ENCODE measurements at places on chromosomes 7 and 10. TPM values are rescaled to one million over a fixed set of nuclear protein-coding genes. Genes with fewer than 3 reads are reported as not detected.

- H3K27ac ChIP-seq = no peak overlapping the region
- no peaks in the 10 kb centered on the region for H3K4me1 ChIP-seq
- no peaks in the 10 kb centered on the region for H3K27me3 ChIP-seq
Measured at GRCh38 chr7:5452937-5453540, 29.4 kb upstream of the TNRC18 start.

HEPACAM2 gene
- total RNA-seq = not detected

OR6V1 gene
- total RNA-seq = not detected

CYP3A4 gene
- not detected for total RNA-seq

MDFIC gene
- total RNA-seq = 53.1 TPM

LRRN3 gene
- total RNA-seq = 0.43 TPM

DNA sequence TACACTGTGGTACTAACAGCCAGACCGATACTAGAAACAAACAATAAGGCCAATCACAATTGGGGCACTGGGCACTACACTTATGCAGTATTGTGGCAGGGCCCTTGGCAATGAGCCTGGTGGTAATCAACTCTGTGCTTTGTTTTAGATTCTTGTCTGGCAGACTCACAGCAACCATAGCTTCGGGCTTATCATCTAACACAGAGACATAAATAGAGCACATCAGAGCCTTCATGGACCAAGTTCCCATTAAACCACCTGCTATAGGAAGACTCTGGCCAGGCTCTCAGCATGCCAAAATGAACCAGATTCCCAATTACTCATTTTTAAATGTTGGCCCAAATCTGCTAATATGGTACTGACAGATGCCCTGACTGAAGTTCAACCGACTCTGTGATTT lies 218.6 kb downstream of the DGKI start:
- no peak for DNase-seq
- no peaks in the 10 kb centered on the region for H3K27me3 ChIP-seq
- H3K36me3 ChIP-seq = no peaks in the 10 kb centered on the region
- no peak overlapping the region for H3K4me3 ChIP-seq

AHCYL2 gene
- total RNA-seq = 8.9 TPM

OSBPL3 gene
- 25.8 TPM for total RNA-seq

DNA sequence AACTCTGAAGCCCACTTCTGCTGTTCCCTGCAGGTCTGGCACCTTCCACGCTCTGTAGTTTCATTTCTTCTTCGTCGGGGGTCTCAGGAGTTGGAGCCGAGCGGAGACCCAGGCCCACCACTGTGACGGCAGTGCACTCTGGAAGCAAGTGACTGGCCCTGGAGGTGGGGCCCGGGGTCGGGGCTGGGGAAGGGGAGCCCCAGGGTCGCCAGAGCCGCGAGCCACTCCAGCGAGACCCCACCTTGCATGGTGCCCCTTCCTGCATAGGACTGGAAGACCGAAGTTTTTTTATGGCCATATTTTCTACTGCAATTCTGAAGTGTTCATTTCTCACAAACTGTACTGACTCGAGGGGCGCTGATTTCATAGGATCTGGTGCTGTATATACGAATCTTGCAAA lies 172.8 kb downstream of the CCDC3 start:
- H3K4me1 ChIP-seq = no peaks in the 10 kb centered on the region
- H3K27ac ChIP-seq = no peak overlapping the region
- DNase-seq = no peak
- H3K36me3 ChIP-seq = no peaks in the 10 kb centered on the region
- no peaks in the 10 kb centered on the region for H3K27me3 ChIP-seq

TMEM229A gene
- total RNA-seq = not detected

GRCh38 chr7:68787566-68787965 lies 810.7 kb upstream of the AUTS2 start:
- no peaks in the 10 kb centered on the region for H3K27me3 ChIP-seq
- DNase-seq = no peak

MSMB gene
- not detected for total RNA-seq

HDAC9 gene
- total RNA-seq = 1.6 TPM

DNA sequence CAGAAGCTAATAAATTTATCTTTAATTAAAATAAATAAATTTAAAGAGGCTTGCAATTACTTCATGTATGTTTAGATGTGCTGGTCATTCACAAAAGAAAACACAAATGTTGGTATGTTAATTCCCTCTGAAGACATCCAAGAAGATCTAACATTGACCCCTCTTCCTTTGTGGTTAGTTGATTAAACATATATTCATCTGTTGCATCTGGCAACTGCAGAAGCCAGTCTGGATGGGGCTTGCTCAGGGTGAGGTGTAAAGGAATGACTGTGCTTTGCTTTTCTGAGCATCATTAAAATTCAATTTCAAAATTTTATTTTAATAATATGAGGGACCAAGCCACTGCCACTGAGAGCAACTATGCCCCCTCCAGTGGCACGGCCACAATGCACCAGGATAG lies 36.4 kb upstream of the FERD3L start:
- H3K27me3 ChIP-seq = no peaks in the 10 kb centered on the region
- no peak overlapping the region for H3K4me3 ChIP-seq
- no peaks in the 10 kb centered on the region for H3K4me1 ChIP-seq
- DNase-seq = peak; percentile 2

SLC29A4 gene
- total RNA-seq = 1.2 TPM

DNA sequence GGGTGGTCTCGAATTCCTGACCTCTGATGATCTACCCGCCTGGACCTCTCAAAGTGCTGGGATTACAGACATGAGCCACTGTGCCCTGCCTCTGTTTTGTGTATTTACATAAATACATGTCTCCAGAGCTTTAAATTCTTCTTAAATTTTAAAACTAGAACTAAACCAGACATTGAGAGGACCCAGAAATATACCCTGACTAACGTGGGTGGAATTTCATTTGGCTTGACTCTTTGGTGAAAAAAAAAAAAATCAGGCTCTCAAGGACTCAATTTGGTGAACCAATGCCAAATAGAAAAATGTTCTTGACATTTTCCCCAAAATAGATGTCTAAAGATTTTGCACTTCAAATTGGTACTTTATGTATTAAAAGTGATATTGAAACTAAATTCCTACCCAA lies 16.6 kb upstream of the FAS start:
- no peaks in the 10 kb centered on the region for H3K36me3 ChIP-seq
- H3K4me1 ChIP-seq = peaks cover 44% of the 10 kb centered on the region
- peak overlapping the region; percentile 79 for H3K4me3 ChIP-seq
- no peaks in the 10 kb centered on the region for H3K27me3 ChIP-seq
- peak; percentile 63 for DNase-seq

DNA sequence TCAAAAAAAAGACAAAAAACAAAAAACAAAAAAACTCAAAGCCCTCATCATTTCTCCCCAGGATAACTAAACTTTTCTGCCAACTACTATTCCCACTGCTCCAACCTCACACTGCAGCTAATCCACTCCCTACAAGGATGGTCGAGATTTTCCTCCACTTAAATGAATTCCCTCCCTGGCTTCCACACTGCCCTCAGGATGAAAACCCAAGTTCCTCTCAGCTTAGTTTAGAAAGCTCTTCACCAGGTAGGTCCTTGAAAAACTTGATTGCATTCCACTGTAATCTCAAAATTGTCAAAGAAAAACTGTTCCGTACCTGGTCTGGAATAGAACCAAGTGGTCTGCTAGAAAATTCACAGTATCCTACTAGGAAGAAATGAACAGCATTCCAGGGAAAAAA lies 294.3 kb upstream of the KLF14 start:
- H3K4me1 ChIP-seq = peaks cover 34% of the 10 kb centered on the region
- peak overlapping the region; percentile 97 for H3K27ac ChIP-seq
- H3K4me3 ChIP-seq = no peak overlapping the region
- 0 out of 2 replicates have a peak, but pooled peaks cover 6% of the 10 kb centered on the region for H3K36me3 ChIP-seq
- no peaks in the 10 kb centered on the region for H3K27me3 ChIP-seq

GRCh38 chr7:50449501-50449880 lies 659 bp downstream of the FIGNL1 start:
- no peak overlapping the region for H3K27ac ChIP-seq
- DNase-seq = no peak
- no peaks in the 10 kb centered on the region for H3K27me3 ChIP-seq
- H3K4me3 ChIP-seq = peak overlapping the region; percentile 86
- H3K36me3 ChIP-seq = no peaks in the 10 kb centered on the region

GRCh38 chr7:68622500-68622899 lies 975.8 kb upstream of the AUTS2 start:
- H3K4me3 ChIP-seq = no peak overlapping the region
- no peaks in the 10 kb centered on the region for H3K4me1 ChIP-seq
- no peaks in the 10 kb centered on the region for H3K36me3 ChIP-seq
- DNase-seq = no peak
- no peak overlapping the region for H3K27ac ChIP-seq

DNA sequence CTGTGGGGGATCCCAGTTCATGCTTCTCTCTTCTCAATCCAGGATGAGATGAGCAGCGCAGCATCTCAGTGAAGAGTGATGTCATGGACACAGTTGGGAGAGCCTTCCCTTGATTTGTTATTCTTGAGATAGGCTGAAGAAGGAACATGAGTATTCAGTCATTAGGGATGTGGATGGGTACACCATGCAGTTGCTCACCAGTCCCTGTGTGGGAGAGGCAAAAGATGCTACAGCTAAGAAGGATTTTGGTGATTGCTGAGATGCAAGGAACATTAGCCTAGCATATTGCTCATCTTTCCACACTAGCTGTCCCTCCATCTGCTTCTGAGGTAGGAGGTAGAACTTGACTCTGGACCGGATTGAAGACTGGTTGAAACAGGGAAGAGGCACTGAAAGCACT lies 179.6 kb downstream of the GALNT17 start:
- H3K4me3 ChIP-seq = no peak overlapping the region
- H3K4me1 ChIP-seq = no peaks in the 10 kb centered on the region
- no peaks in the 10 kb centered on the region for H3K27me3 ChIP-seq
- H3K36me3 ChIP-seq = no peaks in the 10 kb centered on the region
- no peak for DNase-seq

PGAM2 gene
- not detected for total RNA-seq

Data from GM23248 (cell line).